ENCODE measurements at places on chromosomes 16 and 17. TPM values are rescaled to one million over a fixed set of nuclear protein-coding genes. Genes with fewer than 3 reads are reported as not detected.

The GDPD1 gene
- 0.49 TPM for total RNA-seq

DNA sequence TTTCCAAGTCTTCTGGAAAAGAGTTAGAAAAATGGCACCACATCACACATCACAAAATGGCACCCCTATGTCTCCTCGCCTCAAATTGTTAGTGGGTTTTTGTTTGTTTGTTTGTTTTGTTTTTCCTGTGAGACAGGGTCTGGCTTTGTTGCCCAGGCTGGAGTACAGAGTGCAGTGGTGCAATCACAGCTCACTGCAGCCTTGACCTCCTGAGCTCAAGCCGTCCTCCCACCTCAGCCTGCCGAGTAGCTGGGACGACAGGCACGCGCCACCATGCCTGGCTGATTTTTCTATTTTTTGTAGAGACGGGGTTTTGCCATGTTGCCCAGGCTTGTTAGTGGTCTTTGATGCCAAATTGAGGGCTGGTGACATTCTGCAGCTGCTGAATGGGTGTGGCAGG, 3.8 kb upstream of the CRISPLD2 start:
- no peak for DNase-seq

DNA sequence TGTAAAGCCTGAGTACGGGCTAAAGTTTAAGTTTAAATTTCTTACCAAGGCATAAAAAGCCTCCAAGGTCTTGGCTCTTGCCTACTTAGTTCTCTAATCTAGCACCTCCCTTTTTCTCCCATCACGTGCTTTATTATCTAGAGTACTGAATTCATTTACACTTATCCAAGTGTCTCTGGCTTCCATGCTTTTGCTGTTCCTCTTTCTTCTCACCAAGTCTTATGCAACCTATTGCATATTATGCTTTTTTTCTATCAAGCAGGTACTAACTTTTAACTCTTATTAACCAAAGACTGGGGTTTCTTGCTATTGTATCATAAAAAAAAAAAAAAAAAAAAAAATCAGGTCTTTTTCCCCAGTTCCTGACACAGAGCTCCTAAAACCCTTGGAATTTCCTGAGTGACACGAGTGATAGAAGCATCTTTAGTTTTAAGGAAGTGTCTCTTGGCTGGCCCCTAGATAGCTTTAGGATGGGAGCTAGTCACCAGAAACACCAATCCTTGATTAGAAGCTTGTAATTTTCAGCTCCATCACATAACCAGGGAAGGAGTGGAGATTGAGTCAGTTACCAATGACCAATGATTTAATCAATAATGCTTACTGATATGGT, 44.9 kb downstream of the SSH2 start:
- DNase-seq, result no peak

- no peak for DNase-seq
These were observed 37.4 kb upstream of the IL21R start for GRCh38 chr16:27364493-27365141.

GRCh38 chr16:62741692-62742091, 705.5 kb upstream of the CDH8 start:
- no peak for DNase-seq

GRCh38 chr17:78142119-78142861, 3.9 kb upstream of the C17orf99 start:
- DNase-seq, result peak; percentile 42

- DNase-seq, result no peak
These were observed 61.7 kb downstream of the PECAM1 start for GRCh38 chr17:64328859-64329531.
